ENCODE measurements at places on chromosomes 7 and 10.
A peak's percentile ranks its signal among the peaks of the same experiment; 100 is the strongest.

- DNase-seq: no peak
Measured at GRCh38 chr7:130890176-130891020, 156.4 kb upstream of the KLF14 start.

- no peak for DNase-seq
Measured at GRCh38 chr7:157668221-157668883, 331.5 kb downstream of the DNAJB6 start.

- no peak for DNase-seq
Measured at GRCh38 chr10:122450353-122450990, 4.0 kb upstream of the ARMS2 start.

DNA sequence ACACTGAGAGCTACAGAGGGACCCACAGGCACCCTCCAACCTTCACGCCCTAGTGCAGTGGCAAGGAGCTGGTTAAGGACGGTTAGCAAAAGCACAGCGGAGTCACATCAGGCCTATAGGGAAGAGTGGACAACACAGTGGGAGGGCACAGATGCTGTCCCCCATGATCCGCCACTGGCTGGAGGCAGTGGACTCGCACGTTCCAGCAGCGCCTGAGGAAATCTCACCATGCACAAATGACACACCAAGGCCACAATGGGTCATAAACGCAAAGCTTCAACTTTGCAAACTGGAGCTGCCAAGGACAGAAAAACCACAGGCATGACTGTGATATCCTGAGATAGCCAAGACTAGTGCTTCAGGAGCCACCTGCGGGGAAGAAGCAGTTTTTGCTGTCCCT is 58.8 kb downstream of the GRB10 start:
- DNase-seq: no peak

GRCh38 chr10:63587191-63587590 is 66.0 kb downstream of the REEP3 start:
- no peak for DNase-seq

GRCh38 chr7:135160098-135160857 is 10.2 kb downstream of the CYREN start:
- peak; percentile 4 for DNase-seq

- peak; percentile 48 for DNase-seq
Measured at GRCh38 chr7:30412782-30413504, 65.6 kb downstream of the NOD1 start.

GRCh38 chr10:27986821-27987220 is 12.1 kb downstream of the ODAD2 start:
- DNase-seq: no peak

GRCh38 chr7:27863880-27864279 is 123.9 kb downstream of the TAX1BP1 start:
- no peak for DNase-seq

GRCh38 chr10:38093816-38094157 is 350 bp upstream of the ZNF37A start:
- no peak for DNase-seq

DNA sequence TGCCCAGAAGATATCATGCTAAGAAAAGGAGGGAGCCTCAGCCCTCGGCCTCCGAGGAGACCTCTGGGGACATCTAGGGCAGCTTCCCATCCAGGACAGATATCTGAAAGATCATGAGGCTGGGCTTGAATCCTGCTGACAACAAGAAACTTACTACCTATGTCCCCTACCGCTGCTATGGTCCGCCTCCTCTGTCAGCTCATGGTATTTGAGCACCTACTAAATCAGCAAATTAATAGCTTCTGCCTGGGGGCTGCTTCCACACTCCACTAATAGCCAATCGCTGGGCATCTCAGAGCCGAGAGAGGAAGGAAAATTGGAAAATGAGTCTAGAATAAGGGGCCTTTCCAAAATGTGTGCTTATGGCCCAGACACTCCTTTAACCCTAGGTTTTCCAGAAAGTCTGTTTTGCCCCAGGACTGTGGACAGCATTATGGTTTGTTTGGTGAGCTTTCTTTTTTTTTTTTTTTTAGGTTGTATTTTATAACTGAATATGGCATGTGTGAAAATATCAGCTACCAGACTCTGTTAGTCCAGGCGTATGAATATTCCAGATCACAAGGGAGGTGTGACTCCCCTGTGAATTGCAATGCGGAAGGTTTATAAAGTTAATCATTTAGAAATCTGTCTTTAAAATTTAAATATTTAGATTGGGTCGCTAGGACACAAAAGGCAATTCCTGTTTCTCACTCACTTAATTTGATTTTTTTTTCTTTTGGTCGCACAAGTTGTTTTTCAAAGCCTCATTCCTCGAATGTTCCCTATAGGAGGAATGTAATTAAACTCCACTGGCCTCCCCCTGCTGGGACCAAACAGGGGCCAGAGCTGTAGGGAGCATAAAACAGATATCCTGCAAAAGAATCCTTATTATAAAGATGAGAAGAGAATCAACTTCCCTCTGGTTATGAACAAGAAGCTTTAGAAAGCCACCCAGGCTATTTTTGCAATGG is 89.4 kb downstream of the PARP12 start:
- peak; percentile 23 for DNase-seq

DNA sequence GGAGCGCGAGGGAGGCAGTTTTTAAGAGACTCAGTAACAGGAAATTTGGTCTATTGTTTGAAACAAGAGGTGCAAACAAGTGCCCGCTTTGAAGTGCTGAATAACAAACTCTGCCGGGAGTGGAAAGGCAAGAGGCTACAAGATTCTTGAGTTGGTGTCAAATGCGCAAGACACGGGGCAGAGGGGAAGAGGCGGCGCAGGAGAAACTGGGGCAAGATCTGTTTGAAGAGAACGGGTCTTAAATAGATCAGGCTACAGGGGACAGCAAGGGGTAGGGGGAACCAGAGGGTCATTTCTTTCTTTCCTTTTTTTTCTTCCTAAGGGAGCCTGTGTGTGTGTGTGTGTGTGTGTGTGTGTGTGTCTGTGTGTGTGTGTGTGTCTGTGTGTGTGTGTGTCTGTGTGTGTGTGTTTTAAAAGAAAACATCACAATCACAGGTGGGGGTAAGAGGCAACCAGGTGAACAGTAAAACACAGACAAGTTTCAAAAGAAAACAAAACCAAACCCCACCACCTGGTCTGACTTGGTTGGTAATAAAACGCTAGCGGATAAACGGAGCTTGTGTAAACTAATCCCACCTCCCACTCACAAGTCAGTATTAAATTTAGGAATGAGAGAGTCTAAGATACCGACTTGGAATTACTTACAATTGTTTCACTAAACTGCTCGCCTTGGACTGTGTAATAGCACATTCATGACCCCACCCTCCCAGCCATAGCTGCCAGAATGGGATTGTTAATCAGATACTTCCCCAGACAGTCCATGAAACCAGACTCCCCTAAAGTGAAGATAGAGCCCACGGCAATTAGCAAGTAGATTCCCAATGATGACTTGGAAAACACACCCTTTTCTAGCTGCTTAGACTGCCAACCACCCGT is 13.1 kb upstream of the CUX1 start:
- no peak for DNase-seq

- DNase-seq: no peak
Measured at GRCh38 chr10:125479059-125479458, 203.9 kb downstream of the TEX36 start.

DNA sequence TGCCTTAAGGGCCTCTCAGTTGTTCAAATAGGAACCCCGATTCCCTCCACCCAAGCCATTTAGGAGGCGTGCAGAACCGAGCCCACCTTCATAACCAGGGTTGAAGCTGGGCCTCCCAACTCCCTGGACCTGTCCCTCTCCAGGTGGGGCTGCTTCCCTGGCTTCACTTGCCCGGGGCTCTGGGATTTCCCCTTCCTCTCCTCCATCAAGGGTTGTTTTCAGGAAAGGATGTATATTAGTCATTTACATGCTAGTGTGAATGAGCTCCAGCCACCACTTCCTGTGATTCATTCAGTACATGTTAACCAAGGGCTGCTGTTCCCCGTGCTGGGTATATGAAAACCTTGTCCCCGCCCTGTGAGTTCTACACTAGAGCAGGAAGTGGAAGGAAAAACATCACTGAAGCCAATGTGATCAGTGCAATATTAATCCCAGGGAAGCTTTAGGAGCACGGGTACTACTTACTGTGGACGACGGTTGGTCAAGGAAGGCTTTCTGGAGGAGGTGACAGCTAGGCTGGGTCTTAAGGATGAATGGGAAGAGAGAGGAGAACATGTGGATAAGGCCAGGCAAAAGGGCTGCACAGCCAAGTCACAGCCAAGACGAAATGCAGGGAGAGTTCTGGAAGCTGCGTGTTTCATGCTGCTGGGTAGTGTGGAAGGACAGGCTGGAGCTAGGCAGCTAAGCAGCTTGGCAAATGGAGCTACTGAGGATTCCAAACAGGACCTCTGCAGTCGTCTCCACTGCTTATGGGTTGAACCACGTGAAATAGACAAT is 150.1 kb upstream of the SHH start:
- DNase-seq: no peak

DNA sequence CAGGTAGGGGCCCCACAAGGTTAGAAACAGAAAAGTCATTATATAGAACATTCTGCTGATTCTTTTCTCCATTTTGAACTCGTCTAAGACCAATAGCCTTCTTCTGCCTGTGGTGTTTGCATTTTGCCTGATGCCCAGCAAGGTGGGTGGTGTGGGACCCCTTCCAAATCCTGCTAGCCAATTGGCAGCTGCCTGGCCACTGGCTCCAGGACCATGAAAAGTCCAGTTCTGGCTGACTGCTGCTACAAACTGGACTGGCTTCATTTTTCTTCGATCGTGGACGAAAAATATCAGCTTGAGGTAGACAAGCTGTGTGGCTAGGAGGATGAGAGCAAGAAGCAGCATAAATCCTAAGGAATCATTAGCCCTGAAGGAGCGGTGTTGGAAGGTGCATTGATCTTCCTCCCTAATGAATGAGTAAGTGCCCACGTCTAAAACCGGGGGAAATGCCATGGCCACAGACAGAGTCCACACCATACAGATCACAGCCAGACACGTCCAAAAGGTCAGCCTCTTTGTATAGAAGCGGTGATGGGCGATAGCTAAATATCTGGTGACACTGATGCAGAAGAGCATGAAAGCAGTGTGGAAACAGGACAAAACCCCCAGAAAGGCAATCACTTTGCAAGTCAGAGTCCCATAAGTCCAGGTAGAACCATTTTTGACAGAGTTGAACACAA is 2.7 kb downstream of the GPR85 start:
- DNase-seq: no peak

DNA sequence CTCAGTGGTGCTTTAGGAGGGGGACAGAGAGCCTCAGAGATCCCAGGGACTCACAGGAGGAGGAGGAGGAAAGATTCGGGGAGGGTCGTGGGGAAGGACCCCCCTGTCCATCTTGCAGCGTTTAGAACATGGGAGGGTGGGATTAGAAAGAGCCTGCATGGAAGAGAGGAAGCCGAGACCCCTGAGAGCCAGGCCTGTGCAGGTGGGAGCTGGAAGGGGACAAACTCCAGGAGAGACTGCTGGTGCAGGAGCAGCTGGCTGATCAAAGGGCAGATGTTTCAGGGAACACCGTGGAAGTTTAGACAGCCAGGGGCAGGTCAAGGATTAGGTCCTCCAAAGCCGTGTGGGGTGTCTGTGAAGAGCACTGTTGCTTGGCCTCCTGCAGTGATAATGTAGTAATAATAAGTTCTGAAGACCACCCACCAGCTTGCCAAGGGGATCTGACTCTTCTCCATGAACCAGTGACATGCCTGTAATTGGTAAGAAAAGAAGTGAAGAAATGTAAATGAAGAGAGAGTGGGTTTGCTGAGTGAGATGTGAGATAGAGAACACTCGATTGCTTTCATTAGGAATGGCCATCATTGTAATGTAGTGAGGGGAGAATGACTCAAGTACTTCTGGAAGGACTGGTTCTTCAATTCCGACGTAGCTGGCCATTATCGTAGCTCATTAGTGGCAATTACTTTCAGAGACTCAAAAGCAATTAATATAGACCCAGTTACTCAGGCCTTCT is 425.6 kb downstream of the PAXIP1 start:
- DNase-seq: no peak

All from HEK293T (cell line).